ENCODE measurements at places on chromosomes 3 and 15.

DNA sequence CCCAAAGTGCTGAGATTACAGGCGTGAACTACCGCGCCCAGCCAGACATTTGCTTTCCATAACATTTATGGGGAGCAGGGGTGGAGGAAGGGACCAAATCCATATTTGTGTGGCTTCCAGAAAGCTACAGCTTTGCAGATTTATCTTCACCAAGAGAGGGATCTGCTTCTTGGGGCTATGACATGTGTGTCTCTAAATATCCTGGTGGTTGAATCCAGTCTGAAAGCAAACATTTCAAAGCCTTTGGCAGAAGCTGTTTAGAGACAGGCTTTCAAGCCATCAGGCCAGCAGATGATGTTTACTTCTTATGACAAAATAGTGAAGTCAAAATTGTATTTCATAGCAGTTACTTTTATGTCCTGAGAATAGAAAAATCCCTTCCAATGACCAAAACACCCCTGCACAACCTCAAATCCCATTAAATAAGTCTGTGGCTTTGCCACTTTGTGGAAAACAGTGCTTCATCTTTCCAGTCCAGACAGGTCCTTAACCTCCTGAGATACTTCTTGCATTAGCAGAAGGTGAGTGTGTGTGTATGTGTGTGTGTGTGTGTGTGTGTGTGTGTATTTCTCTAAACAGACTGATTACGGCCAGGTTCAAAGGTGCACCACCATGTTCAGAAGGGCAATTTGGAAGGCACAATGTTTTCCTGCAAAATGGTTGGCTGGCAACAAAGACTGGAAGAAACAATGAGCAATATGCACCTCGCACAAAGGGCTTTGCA, 191.4 kb upstream of the LRIG1 start:
- no peak for DNase-seq

DNA sequence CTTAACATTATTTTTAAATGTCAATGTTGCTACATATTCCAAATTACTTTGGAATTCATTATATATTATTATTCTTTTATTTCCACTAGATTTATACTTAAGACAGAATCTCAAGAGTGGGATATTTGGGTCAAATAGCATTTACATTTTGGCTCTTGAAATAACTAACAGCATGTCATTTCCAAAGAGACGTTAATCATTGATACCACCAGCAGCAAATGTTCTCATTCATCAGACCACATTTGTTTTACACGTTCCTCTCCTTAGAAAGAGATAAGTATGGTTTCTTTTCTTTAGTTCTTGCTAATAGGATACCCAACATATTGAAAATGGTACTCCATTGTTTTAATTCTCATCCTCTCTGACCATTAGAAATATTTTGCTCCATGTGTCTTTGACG, 229.8 kb downstream of the LPP start:
- DNase-seq: no peak

GRCh38 chr3:50255251-50255615, 13.7 kb upstream of the SEMA3B start:
- no peak for DNase-seq

GRCh38 chr15:60565407-60565806, 86.5 kb upstream of the ICE2 start:
- DNase-seq: no peak

GRCh38 chr3:194212161-194212844, 76.4 kb downstream of the HES1 start:
- DNase-seq: no peak

GRCh38 chr15:44636976-44637375, 26.5 kb downstream of the SPG11 start:
- DNase-seq: no peak

Measured in activated CD4-positive, alpha-beta T cell treated with anti-CD3 and anti-CD28 coated beads for 48 hours (primary cell).